ENCODE measurements at places on chromosomes 2 and 18.

DNA sequence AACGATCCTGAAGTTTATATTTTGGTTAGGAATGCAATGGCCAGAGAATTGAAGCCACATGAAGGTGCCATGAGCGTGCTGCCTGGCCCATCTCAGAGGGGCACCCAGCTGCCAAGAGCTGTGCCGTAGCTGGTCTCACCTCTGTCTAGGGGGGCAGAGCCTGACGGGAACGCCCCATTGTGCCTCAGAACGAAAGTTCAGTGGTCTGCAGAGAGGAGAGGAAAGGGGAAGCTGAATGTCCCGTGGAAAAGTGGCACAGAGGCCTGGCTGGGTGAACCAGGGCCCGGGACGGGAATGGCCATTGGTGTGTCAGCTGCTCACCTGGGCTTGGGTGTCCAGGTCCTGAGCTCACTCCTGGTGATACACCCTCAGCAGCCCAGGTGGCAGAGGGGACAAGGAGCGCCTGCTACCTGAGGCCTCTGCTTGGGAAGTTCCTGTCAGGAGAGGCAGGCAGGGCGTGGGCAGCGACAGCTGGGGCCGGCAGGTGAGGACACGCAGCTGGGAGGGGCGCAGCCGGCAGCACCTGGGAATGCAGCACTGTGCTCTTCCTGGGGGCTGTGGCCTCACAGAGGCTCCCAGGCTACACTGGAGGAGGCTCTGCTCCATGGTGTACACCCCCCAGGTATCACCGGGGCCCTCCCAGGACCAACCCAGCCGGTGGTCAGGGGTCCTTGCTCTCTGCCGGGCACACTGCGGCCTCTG lies 67.3 kb downstream of the PARD6G start:
- no peak for DNase-seq

DNA sequence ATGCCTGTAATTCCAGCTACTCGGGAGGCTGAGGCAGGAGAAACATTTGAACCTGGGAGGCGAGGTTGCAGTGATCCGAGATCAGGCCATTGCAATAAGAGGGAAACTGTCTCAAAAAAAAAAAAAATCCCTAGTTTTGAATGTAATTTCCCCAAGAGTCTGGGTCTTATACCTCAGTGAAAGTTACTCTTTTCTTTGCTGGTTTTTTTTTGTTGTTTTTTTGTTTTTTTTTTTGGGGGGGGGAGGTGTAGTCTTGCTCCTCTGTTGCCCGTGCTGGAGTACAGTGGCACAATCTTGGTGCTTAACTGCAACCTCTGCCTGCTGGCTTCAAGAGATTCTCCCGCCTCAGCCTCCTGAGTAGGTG lies 22.8 kb downstream of the EML4 start:
- DNase-seq: no peak

GRCh38 chr2:144942516-144943256 lies 422.8 kb upstream of the ZEB2 start:
- DNase-seq: no peak

GRCh38 chr2:219023045-219023605 lies 18.2 kb downstream of the CFAP65 start:
- DNase-seq: no peak

DNA sequence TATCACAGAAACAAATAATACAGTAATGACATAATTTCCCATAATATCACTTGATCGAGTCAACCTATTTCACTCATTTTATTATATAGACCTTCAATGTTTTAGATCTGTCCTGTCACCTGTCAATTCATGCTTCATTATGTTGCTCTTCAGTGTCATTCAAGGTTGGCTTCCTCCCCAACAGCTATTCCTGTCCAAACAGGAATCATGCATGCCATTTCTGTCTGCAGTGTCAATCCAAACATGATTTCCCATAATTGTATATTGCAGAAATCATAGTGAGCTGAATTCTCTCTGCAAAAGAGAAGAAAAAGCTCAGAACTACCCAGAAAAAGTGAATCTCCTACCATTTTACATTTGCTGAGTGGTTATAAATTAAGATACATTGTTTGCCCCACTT lies 628.6 kb downstream of the NR4A2 start:
- no peak for DNase-seq
